HFFc6 (cell line): ENCODE measurements at places on chromosomes 12 and 14.

DNA sequence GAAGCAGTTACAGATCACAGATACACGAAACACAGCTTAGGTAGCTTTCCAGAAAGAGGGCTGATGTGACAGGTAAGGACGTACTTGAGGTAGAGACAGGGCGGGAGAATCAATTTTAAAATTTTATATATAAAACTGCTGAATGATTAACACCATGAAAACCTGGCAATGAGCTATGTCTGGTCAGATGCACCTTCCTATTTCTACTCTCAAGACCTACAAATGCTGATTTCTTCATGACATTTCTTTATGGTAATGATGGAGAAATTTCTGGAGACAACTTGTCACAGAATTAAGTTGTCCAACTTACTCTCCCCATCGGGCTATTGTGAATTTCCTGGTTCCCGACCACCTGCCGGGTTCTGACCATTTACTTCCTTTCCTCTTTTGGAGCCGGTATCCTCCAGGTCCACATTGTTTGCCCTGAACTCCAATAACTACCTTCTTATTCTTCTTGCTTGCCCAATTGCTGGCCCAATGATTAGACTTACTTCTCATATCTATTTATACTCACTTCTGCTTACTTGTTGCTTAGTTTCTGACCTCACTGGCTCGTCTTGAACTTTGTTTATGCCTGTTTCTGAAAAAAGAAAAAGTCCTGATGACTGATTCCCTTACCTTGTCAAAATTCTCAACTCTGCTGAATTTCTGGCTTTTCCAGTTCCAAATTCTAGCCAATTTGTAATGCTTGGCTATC lies 12.8 kb upstream of the ATP2B1 start:
- DNase-seq = no peak
- no peak overlapping the region for H3K27ac ChIP-seq
- H3K4me1 ChIP-seq = peaks cover 10% of the 10 kb centered on the region; the same call in 1 of the 2 replicates
- no peak overlapping the region for H3K4me3 ChIP-seq
- no peaks in the 10 kb centered on the region for H3K27me3 ChIP-seq
- no peaks in the 10 kb centered on the region for H3K36me3 ChIP-seq

- H3K36me3 ChIP-seq = no peaks in the 10 kb centered on the region
- H3K27me3 ChIP-seq = peaks cover 16% of the 10 kb centered on the region
- peaks cover 3% of the 10 kb centered on the region for H3K4me1 ChIP-seq
- DNase-seq = no peak
Measured at GRCh38 chr12:113772505-113773030, 193.6 kb downstream of the RBM19 start.

- DNase-seq = no peak
- H3K4me3 ChIP-seq = peak overlapping the region; percentile 7; the same call in 1 of the 2 replicates
- peaks cover 22% of the 10 kb centered on the region for H3K4me1 ChIP-seq
- H3K27me3 ChIP-seq = no peaks in the 10 kb centered on the region
- H3K36me3 ChIP-seq = no peaks in the 10 kb centered on the region
- no peak overlapping the region for H3K27ac ChIP-seq
Measured at GRCh38 chr14:81535396-81536164, 1.9 kb upstream of the SEL1L start.

DNA sequence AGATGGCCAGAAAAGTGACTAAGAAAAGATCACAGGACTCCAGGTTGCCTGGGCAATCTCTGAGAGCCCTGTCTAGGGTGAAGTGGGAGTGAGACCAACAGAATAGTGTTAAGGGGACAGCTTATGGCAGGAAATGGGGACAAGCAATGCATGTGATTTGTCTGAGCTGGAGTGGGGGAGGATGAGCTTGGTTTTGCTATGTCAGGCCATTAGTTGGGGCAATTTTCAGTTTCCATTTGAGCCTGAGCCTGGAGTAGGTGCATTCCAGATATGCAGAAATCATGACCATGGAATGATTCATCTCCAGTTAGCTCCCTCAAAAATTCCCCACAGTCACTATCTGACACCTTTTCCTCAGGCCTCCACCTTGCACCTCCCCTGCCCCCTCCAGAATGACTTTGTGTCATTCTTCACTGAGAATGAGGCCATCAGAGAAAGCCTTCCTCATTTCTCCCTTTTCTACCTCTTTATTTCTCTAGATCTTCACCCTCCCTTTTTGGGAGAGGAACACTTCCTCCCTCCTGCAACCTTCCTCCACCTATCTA lies 150.9 kb upstream of the PLEKHG7 start:
- no peaks in the 10 kb centered on the region for H3K36me3 ChIP-seq
- DNase-seq = peak; percentile 53
- no peak overlapping the region for H3K27ac ChIP-seq
- H3K4me3 ChIP-seq = no peak overlapping the region
- H3K27me3 ChIP-seq = no peaks in the 10 kb centered on the region

- H3K4me1 ChIP-seq = no peaks in the 10 kb centered on the region
- no peak overlapping the region for H3K4me3 ChIP-seq
- no peaks in the 10 kb centered on the region; the same call in 1 of the 2 replicates for H3K36me3 ChIP-seq
Measured at GRCh38 chr12:79596719-79597350, 93.9 kb downstream of the PAWR start.

GRCh38 chr12:123398550-123399254 lies 14.8 kb downstream of the KMT5A start:
- peak overlapping the region; percentile 84 for H3K27ac ChIP-seq
- no peaks in the 10 kb centered on the region for H3K27me3 ChIP-seq
- H3K36me3 ChIP-seq = peaks cover 30% of the 10 kb centered on the region
- no peak for DNase-seq
- peaks cover 28% of the 10 kb centered on the region for H3K4me1 ChIP-seq

GRCh38 chr12:113440336-113440735 lies 18.2 kb downstream of the SDSL start:
- peaks cover 7% of the 10 kb centered on the region for H3K27me3 ChIP-seq
- H3K27ac ChIP-seq = no peak overlapping the region

GRCh38 chr14:72883961-72884360 lies 9.9 kb downstream of the DPF3 start:
- no peak for DNase-seq
- no peak overlapping the region for H3K4me3 ChIP-seq
- no peak overlapping the region for H3K27ac ChIP-seq

DNA sequence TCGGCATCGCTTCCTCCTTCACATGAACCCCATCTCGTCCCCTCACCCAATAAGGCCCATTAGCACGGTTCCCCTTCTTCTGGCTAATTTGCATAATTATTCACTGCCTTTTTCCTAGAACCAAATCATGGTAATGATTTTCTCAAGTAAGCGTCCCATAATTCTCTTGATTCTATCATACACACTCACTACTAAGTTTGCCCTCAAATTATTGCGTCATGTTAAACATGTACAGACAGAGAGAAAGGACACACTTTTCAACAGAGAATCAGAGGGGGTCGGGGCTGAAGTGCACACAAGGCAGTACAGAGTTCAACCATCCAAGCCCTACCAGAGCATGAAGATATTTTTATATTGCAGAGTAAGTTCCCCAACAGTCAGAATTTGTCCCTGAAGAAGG lies 256.6 kb downstream of the FOXN3 start:
- peaks cover 5% of the 10 kb centered on the region; the same call in 1 of the 2 replicates for H3K36me3 ChIP-seq
- H3K4me3 ChIP-seq = no peak overlapping the region
- DNase-seq = no peak
- no peak overlapping the region for H3K27ac ChIP-seq
- no peaks in the 10 kb centered on the region; the same call in 1 of the 2 replicates for H3K4me1 ChIP-seq

GRCh38 chr14:33631021-33631420 lies 319.9 kb downstream of the EGLN3 start:
- no peaks in the 10 kb centered on the region; the same call in 1 of the 2 replicates for H3K36me3 ChIP-seq
- no peak for DNase-seq
- H3K27ac ChIP-seq = no peak overlapping the region
- H3K4me3 ChIP-seq = no peak overlapping the region
- peaks cover 9% of the 10 kb centered on the region; the same call in 1 of the 2 replicates for H3K4me1 ChIP-seq
- peaks cover 10% of the 10 kb centered on the region; the same call in 1 of the 2 replicates for H3K27me3 ChIP-seq

DNA sequence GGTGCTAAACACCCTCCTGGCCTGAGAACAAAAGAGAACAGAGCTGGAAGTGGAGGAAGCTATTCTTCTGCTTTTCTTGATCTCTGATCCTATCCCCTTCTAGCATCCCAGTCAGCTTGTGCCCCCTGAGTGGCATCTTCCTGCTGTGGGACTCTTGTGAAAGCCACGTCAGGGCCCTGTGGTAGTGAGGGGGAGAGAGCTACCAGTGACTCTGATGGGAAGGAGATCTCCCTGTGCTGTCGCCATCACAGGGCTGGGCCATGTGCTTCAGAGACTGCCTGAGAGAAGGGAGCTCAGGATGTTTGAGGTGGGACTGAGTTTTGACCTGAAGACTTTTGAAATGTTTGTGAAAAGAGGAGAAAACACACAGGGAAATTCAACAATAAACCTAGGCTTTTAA lies 107.6 kb upstream of the FUT8 start:
- H3K36me3 ChIP-seq = no peaks in the 10 kb centered on the region
- DNase-seq = no peak
- peaks cover 34% of the 10 kb centered on the region for H3K4me1 ChIP-seq
- no peak overlapping the region for H3K27ac ChIP-seq
- no peaks in the 10 kb centered on the region; the same call in 1 of the 2 replicates for H3K27me3 ChIP-seq
- H3K4me3 ChIP-seq = no peak overlapping the region

GRCh38 chr12:81207173-81207572 lies 129.3 kb downstream of the ACSS3 start:
- DNase-seq = no peak
- no peaks in the 10 kb centered on the region for H3K27me3 ChIP-seq
- peaks cover 17% of the 10 kb centered on the region; the same call in 1 of the 2 replicates for H3K4me1 ChIP-seq
- no peak overlapping the region for H3K4me3 ChIP-seq
- H3K36me3 ChIP-seq = no peaks in the 10 kb centered on the region

DNA sequence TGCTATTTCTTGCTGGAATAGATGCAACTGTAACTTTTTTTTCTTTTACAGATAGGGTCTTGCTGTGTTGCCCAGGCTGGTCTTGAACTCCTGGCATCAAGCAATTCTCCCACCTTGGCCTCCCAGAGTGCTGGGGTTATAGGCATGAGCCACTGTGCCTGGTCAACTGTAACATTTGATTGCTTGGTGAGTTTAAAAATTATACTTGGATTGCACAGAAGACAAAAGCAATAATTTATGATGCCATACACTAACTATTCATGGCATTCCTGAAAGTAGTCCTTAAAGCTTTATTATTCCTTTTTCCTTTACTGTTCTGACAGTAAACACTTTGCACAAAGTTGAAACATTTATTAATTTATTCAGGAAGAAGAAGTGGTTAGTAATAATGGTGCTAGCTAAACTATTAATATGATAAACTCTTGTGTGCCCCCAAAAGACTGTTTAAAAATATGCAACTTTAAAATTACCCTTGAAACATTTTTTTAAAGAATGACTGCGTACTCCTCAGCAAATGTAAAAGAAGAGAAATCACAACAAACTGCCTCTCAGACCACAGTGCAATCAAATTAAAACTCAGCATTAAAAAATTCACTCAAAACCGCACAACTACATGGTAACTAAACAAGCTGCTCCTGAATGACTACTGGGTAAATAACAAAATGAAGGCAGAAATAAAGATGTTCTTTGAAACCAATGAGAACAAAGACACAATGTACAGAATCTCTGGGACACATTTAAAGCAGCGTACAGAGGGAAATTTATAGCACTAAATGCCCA lies 8.3 kb downstream of the PTPRB start:
- DNase-seq = peak; percentile 64
- peak overlapping the region; percentile 51 for H3K27ac ChIP-seq
- peak overlapping the region; percentile 47 for H3K4me3 ChIP-seq

DNA sequence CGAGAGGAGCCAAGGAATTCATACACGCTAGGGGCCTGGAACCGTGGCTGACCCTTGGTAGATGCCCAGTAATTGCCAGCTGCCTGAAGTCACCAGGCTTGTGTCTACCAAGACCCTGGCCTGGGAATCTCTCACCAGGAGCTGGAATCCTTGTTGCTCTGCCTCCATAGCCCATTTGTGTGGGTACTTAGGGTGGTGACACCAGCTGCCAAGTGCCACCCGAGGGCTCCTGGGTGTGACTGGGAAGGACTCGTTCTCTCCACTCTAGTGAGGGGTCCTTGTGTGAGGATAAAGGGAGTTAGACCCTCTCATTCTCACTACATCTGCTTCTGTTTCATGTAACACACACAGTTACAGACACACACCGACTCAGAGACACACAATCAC lies 17.9 kb downstream of the SERPINA1 start:
- no peak overlapping the region for H3K27ac ChIP-seq
- H3K4me3 ChIP-seq = no peak overlapping the region
- no peak for DNase-seq

DNA sequence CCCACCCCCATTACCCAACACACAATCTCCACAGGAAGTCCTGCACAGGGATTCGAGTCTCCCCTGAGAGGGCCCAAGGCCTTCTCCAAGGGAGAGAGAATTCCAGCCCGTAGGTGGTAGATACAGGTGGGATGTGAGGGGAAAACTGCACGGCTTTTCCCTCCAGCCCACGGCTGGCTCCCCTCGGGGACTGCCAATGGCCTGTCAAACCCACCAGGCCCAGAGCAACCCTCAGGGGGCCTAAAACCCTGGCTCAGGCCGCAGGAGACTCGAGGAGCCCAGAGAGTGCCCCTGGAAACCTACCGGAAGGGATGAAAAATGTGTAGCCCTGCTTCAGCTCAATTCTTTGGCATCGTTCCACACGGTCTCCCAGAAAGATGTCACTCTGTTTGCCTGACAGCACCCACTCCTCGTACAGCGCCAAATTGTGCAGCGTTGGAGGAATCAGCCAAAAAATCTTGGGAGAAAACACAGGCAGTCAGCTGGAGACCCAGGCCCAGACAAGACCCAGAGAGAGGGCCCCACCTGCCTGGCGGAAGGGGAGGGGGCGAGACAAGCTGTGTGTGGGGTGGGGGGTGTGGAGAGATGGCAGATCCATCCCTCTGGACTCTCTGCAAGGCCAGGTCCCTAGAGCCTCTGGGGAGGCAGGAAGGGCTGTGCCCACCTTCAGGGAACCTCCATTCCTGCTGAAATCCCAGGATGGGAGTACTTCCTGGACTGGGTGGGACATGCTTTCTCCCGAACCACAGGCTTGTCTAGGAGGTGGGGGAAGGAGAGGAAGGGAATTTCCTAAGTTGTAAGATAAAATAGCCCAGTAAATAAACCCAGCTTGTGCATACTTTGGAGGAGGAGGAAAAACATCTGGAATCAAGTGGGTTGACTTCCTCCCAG lies 48.1 kb downstream of the KDM2B start:
- no peak for DNase-seq
- H3K27ac ChIP-seq = no peak overlapping the region
- peaks cover 37% of the 10 kb centered on the region for H3K4me1 ChIP-seq
- no peak overlapping the region for H3K4me3 ChIP-seq
